ENCODE measurements at places on chromosomes 7 and 10.

DNA sequence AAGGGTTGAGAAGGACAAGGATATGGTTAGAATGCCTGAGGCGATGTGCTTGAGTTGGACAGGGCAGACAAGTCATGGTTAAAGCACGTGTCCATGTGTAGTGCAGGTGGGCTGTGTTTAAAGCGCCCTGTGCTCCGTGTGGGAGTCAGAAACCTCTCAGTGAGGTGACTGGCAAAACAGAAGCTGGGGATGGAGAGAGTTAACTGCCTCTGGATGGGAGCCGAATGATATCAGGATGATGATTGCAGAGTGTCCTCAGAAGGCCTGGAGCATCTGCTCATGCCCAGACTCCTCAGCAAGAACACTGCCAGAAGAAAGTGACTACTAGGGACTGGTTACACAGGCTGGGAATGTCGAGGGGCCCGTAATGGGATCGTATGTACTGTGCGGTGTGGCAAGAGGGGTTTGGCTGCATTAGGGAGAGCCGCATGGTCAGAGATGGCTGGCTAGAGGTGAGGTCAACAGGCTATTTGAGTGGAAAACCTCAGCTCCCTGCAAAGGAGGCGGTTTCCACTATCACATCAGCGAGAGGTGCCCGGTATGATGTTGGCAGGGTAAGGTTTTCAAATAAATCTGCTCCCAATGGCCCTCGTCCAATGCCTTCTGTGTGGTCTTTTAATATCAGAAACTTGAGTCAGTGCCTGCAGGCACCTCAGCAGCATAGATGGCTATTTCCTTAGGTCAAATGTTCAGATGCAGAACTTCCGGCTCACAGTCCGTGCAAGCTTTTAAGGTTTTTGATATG is 26.1 kb upstream of the MRC1 start:
- DNase-seq: no peak

DNA sequence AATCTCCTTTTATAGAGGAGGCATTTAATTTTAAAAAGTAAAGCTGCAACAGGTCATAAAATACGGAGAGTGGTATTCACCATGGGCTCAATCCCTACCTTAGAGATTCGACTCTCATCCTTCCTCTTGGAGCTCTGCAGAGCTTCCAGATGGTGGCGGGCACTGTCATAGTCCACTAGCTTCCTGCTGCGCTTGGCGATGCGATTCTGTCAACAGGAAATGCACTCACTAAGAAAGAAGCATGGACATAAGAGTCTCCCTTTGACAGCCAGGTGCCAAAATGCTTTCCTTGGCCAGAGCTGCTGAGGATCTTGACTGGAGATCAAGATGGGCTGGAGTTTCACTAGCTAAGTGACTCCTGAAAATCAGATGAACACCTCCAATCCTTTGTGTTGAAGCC is 154.4 kb downstream of the AMPH start:
- no peak for DNase-seq

GRCh38 chr7:127768241-127768640 is 116.2 kb downstream of the SND1 start:
- DNase-seq: no peak

DNA sequence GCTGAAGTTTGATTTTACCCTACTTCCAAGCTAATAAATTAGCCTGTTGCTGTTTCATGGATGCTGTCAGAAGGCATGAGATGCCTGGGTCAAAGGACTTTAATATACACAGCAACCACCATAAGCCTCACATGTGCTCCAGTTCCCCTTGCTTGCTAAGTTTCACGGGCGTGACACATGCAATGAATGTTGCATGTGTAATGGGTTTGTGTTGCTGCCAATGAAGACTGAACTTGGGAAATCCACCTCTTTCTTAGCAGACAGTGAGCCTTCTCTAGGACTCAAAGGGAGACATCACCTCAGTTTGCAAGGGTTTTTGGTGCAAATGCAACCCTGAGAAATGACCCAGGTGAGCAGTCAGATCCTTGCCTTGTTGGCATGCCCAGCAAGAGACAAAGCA is 505.5 kb upstream of the PODXL start:
- no peak for DNase-seq

GRCh38 chr10:90915766-90916075 is 5.2 kb downstream of the ANKRD1 start:
- no peak for DNase-seq

GRCh38 chr7:53218730-53219504 is 183.5 kb downstream of the POM121L12 start:
- DNase-seq: no peak

- DNase-seq: no peak
Measured at GRCh38 chr10:71998840-71999194, 34.6 kb downstream of the CHST3 start.

DNA sequence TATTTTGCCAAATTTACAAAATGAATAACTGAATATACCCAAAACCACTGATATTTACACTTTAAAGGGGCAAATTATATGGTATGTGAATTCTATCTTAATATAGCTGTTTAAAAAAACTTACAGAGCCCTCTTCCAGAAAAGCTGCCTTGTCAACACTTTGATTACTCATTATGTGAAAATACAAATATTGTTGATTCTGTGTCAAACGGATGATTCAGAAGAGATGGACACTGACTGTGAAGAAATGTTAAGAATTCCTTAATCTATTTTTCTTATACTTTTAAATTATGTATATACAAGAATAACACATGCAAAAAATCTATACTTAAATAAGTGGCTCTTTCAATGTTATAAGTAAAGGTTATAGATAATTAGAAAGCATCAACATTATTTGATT is 41.5 kb downstream of the SMURF1 start:
- no peak for DNase-seq

DNA sequence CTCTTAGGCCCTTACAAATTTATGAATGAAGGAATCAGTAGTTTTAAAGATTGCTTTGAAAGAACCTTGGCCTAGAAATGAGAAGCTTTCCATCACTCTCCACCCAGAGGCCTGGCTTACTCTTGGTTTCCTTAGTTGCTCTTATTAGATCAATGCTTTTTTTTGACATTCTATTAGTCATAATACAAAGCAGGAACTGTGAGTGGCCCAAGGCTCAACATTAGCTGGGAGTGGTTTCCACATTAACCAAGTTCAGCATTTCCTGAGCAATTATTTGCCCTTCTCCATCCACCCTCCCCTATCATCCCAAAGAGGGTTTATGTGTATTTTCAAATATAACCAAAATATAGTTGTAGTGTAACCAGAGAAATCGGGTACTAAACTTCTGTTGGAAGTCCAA is 103.4 kb upstream of the FAM204A start:
- no peak for DNase-seq

DNA sequence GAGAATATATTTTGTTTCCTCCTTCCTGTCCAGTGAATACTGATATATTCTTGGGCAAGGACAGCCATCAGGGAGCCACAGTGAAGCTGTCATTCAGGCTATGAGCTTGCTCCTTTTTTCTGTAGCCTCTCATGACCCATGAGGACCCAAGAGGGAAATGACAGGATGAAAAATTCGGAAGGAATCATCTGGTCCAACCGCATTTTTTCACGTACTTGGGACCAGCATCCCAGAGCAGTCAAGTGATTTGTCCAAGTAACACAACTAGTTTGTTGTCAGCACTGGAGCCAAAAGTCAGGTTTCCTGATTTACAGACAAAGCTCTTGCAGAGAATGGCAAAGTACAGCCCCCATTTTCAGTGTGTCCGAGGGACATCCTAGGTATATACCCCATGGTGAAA is 47.2 kb upstream of the AGBL3 start:
- no peak for DNase-seq

DNA sequence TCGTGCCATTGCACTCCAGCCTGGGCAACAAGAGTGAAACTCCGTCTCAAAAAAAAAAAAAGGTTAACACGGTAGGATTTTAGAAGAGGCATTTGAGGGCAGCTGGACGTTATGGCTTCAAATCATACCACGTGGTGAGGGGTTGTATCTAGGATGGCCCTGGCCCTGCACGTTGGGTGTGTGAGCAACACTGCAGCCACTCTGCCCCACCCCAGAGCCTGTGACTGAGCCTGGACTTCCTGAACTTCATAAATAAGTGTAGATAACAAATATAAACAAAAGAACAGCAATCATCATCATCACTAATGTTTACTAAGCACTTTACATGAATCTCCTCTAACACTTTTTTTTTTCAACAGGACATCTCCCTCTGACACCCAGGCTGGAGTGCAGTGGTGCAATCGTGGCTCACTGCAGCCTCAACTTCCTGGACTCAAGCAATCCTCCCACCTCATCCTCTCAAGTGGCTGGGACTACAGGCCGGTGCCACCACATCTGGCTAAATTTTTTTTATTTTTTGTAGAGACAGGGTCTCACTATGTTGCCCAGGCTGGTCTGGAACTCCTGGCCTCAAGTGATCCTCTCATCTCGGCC is 169.5 kb upstream of the FRMD4A start:
- DNase-seq: no peak

- DNase-seq: no peak
Measured at GRCh38 chr7:17661982-17662585, 278.2 kb downstream of the SNX13 start.

DNA sequence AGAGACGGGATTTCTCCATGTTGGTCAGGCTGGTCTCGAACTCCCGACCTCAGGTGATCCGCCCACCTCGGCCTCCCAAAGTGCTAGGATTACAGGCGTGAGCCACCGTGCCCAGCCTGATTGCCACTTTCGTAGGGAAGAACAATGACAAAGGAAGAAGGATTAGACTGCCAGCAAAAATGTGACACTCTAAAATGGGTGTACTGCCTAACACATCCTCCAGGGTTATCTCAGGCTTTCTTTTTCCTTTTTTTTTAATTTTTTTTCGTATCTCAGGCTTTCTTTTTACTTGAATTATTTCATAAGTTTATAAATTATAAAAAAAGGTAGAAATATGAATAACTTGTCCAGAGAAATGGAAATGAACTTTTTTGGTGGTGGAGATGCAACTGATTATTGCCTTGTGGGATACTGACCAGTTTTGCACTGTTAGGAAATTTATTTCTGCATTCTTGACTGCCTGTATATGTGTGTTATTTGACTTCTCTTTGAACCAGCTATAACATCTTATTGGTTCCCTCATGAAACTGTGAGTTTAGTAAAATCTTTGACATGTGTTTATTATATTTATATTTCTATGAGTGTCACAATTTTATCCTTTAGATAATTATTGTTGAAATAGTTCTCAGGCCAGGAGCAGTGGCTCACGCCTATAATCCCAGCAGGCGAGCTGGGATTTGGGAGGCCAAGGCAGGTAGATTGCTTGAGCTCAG is 56.8 kb downstream of the XRCC2 start:
- DNase-seq: no peak

Measured in GM18507 (cell line).